ENCODE measurements at places on chromosomes 5 and 9. TPM values are rescaled to one million over a fixed set of nuclear protein-coding genes. Genes with fewer than 3 reads are reported as not detected.

DNA sequence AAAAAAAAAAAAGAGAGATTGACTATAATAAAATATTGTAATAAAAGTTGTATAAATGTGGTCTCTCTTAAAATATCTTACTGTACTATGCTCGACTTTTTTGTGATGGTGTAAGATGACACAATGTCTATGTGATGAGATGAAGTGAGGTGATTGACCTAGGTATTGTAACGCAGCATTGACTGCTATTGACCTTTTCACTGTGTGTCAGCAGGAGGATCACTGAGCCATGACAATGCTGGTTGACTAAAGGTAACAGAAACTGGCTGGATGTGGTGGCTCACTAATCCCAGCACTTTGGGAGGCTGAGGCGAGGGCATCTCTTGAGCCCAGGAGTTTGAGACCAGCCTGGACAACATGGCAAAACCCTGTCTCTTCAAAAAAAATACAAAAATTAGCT, 78.6 kb upstream of the MYO10 start:
- DNase-seq = no peak

- no peak for DNase-seq
These were observed 2.7 kb upstream of the PCBD2 start for GRCh38 chr5:134902071-134902801.

The IL13 gene
- not detected for total RNA-seq

The PLPP1 gene
- total RNA-seq = 80.7 TPM

GRCh38 chr5:163532171-163533084, 27.0 kb downstream of the MAT2B start:
- DNase-seq = no peak

The NDFIP1 gene
- 26.6 TPM for total RNA-seq

GRCh38 chr5:80238097-80238496, 17.8 kb downstream of the SERINC5 start:
- DNase-seq = no peak

DNA sequence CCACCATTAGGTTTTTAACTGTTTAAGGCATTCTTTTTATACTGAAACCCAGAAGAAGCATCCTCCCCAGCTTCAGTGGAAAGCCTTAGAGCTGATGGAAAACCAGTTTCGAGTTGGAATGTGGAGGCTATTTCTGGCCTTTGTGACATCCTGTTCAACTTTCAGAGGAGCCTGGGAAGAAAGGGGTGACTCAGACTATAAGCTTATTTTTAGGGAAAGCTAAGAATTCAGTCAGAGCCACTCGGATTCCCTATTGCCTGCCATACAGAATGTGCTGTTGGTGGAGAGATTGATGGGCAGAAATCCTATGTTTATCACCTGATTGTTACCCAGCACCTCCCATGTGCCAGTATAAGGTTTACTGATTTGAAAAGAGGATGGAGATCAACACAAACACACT, 19.8 kb downstream of the PALM2AKAP2 start:
- DNase-seq = no peak

The KLF4 gene
- total RNA-seq = 7.1 TPM

DNA sequence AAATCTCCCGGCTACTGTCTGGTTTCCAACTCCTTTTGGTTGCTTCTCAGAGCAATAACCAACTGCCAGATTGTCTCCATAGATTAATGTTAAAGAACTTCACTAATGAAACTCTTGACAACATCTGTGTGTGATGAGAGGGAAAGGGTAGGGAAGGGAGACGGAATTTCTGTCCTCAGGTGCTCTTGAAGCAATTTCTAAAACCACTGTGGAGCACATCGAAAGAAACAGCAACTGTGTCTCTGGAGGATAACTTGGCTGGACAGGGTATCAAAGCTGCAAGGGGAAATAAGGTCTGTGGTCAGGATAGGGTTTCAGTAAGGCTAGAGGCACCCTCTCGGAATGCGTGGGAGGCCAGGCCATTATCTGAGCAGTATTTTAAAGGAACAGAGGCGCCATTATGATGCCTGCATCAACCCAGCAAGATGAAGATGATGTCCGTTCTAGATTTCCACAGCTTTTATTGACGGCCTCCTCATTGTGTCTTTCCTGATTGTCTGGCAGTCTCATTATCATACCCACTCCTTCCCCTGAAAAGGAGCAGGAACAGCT, 76.6 kb downstream of the RORB start:
- DNase-seq = no peak

DNA sequence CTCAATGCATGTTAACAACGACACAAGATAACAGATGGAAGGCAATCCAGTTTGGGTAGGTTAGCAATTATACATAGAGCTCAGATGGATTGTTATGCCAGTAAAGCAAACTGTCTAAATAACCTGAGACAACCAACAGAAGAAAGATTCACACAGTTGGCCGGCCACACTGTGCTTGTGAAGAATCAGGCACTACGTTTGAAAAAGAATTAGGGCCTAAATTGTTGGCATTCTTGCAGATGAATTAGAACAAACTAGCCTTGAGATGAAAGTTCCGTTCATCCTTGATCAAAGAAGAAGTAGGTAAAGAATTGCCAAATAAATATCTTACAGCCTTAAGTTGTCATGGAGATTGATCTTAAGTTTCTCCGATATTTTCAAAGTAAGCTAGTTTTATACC, 210.6 kb downstream of the CDH18 start:
- DNase-seq = no peak

The TMEM252 gene
- not detected for total RNA-seq

DNA sequence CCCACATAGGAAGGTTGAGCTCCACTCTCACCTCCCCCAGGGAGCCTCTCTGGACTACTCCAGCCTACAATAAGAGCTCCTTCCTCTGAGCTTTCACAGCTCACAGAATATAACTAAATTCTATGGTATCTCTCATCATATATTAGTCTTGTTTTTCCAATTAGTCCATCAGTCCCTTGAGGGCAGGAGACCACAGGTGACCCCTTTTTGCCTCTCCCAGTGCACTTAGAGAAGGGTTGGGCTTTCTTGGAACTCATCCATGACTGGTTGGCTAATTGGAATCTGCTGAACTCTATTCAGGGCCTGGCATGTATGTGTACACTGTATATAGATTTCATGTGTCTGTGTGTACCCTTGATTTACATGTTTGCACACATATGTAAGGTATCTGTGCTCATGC, 50.4 kb upstream of the ARAP3 start:
- DNase-seq = no peak
